ENCODE measurements at places on chromosomes 5 and 9. TPM values are rescaled to one million over a fixed set of nuclear protein-coding genes. Genes with fewer than 3 reads are reported as not detected.

DNA sequence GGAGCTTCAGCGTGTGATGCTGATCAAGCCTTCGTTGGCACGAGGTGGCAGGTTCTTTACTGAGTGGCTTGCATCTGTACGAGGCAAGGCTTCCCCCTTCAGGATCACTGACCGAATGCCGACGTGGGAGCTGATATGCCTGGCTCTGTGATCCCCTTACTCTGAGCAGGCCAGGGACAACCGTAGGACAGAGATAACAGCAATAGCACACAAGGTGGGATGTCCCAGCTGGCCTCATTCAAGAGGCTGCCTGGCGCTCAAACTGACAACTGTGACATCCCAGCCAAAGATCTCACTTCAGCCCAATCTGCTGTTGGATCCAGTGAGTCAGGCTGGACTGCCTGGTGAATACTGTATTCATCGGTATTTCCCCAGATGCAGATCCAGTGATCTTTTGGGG, 199.4 kb upstream of the PANK3 start:
- DNase-seq = no peak

Gene RAPGEF6
- 14.9 TPM for total RNA-seq

Gene FBN2
- total RNA-seq = 105 TPM

DNA sequence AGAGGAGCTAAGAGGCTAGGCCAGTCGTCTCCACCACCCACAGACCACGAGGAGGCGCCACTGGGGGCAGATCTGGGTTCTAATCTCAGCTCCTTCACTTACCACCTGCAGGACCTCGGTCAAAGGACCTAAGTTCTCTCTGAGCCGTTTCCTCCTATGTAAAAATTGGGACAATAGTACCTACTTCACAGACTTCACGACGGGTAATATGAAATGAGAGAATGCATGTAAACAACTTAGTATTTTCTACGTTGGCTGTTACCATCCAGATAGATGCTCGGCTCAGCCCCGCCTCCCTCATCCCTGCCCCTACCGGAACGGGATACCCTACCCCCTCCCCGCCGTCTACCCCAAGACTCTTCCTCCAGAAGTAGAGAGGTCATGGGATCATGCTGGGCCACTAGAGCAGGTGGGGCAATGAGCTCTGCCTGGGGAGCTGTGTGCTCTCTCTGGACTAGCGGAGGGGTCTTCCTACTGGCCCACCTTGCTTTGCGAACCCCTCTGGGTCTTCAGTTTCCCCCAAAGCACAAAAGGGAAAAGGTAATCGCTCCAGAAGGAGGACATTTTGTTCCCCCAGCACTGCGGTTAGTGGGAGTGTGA, 541 bp downstream of the GNPDA1 start:
- DNase-seq = no peak

Gene PDCD1LG2
- total RNA-seq = 8.8 TPM

DNA sequence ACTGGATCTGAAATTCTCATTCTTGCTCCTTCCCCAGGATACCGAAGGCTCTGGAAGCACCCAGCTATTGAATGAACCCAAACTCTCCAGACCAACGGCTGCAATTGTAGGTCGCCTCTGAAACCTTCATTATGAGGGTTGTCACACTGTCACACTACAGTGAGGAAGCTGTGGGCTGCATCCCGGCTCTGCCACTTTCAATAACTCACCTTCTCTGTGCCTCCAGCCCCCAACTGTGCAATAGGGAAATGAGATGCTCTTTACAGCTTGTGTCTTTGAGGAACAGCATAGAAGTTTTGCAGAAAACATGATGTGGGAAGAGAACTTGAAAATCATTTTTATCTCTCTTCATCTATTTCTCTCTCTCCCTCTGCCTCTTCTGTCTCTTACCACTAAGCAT, 69.6 kb upstream of the TGFBR1 start:
- DNase-seq = no peak

Gene SELENOP
- 11.4 TPM for total RNA-seq

- peak; percentile 36 for DNase-seq
Measured at GRCh38 chr9:121073038-121073437, 1.7 kb upstream of the CNTRL start.

Gene PCA3
- not detected for total RNA-seq

Gene ANKRD31
- total RNA-seq = 0.07 TPM

DNA sequence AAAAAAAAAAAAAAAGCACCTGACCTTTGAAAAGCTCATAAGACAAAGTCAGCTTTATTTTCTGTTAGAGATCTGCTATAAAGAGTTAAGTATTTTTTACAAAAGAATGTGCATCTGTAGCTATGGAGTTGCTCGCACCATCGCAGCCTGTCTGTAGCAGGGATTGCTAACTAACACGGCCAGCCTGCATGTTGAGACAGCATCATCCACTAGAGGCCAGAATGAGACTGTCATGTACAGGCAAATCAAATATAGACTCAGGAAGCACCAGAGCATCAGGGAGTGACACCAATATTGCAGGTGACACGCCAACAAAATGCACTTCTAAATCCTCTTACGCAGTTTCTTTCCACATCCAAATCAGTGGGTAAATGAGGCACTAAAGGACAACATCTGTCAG, 136.3 kb upstream of the RASEF start:
- DNase-seq = peak; percentile 27

DNA sequence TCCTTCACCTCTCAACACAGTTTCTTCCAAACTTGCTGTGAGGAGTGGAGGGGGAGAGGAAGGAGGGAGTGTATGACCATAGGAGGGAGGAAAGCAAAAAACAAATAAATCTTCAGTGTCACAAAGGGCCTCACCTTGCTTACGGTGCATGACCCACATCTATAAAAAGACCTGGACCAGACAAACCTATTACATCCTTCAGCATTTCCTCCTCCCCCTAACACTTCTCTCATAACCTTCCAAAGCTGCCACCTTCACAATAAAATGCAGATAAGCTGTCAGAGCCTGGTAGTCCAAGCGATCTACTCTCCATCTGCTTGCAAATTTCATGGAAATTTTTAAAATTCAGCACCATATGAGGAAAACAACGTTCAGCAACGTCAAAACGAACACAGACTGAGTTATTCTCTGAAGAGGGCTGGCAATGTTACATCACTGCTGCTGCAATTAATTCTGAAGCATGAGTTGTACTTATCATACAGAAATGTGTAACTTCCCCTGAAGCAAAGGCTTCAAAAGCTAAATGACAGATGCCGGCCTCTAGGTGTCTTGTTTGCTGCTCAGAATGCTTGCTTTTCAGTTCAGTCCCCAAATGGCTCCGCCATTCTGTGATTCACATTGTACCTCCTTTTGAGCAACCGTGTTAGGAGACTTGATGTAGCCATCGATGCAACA, 62.9 kb downstream of the EFNA5 start:
- DNase-seq = no peak

- peak; percentile 75 for DNase-seq
Measured at GRCh38 chr5:68303038-68303738, 87.6 kb downstream of the PIK3R1 start.

DNA sequence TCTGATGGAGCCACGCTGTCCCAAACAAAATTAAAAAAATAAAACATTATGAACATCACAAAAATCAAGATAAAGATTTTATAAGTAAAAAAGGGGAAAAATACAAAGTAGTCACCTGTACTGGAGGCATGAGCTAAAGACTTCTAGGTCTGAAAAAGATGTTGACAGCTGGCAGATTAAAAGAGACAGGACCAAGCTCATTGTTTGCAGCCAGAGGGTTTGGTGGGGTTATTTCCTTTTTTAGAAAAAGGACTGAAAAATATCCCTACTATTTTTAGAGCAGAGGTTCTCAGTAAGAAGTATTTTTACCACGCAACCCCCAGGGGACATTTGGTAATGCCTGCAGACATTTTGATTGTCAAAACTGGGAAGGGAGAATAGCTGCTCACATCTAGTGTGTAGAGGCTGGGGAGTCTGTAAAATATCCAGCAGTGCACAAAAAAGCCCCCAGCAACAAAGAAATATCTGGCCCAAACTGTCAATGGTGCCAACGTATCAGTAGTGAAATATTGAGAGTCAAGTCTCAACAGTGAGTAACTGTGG, 353.4 kb downstream of the TLE1 start:
- DNase-seq = no peak

Gene RNF183
- not detected for total RNA-seq

Gene PKD2L2
- not detected for total RNA-seq

DNA sequence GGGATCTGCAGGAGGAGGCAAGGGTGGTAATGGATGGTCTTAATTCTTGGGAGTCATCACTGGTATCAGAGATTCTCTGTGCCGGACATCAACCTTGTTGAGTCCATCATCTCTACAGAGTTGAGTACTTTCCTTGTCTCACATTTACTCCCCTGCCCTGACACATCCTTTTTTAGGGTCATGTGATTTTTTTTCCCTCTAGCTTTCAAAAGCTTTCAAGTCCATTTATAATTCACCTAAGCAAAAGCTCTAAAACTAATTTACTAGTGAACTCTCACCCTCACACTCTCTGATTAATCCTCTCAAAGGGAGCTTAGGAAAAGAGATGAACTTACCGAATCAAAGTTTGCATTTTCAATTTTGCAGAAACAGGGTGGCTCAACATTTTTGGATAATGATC, 192.9 kb downstream of the TARS1 start:
- DNase-seq = no peak

- no peak for DNase-seq
Measured at GRCh38 chr9:83477120-83477519, 61.1 kb downstream of the FRMD3 start.

GRCh38 chr5:148314187-148314586, 2.0 kb downstream of the SPINK7 start:
- no peak for DNase-seq

Gene IL4
- not detected for total RNA-seq

DNA sequence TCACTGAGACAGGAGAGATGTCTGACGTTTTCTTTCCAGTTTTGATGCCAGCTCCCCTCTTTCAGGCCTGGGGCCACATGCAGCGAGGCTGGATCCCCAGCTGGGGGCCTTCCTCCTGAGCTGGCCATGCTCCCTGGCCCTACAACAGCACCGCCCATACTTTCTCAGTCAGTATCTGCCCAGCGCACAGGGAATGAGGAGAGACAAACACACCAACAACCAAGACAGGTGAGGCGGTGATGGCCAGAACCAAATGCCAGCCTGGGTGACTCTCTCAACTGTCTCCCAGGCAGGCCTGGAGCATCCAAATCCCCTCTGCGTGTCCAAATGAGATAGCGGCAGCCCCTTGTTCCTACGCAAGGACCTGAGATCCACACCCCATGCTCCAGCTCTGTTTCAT, 109.6 kb downstream of the ROR2 start:
- DNase-seq = no peak

Gene PCDHB13
- total RNA-seq = 3.3 TPM

Gene CCDC192
- not detected for total RNA-seq

DNA sequence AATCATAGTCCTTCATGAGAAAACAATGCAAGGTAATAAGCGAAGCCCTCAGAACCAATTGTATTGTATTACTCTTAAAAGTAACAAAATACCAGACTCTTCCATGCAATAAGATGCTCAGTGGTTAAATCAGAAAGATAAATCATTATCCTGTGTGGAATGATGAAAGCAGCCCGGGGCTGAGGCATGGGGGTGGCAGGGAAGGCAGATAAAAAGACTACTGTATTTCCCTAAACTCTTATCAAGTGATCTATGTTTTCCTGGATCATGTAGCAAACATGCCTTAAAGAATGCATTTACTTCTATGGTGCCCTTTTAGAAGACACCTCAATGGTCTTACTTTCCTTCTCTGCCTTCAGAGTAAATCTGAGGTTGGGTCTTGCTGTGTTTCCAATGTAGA, 105.6 kb upstream of the DAPK1 start:
- no peak for DNase-seq

DNA sequence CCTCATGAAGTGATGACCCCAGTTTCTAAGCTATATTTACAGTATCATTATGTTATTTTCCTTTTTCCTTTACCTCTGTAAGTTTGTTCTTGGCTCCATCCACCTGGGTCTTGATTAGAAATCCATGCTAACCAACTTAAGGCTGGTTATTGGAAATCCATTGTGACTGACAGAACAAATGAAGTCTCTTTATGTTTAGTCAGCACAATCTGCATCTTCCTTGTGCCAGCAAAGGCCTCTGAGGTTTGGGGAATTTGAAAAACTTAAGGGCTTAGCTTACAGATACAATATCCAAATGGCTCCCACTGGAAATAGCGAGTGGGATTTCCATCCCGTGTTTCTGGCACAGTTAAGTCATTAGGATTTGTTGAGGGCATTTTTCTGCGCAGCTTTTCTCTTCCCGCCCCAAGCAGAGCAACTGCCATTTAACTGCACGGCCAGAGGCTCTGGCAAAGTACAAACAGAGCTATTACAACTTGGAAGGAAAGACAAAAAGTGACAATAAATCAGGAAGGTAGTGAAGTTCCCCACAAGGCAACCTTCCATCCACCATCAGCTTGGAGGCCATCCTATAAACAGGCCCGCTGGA, 64.2 kb downstream of the DCP2 start:
- DNase-seq = no peak

Gene FGF10
- not detected for total RNA-seq

GRCh38 chr5:78509884-78510769, 138.4 kb downstream of the LHFPL2 start:
- DNase-seq = no peak

- peak; percentile 99 for DNase-seq
Measured at GRCh38 chr9:115035841-115036612, 81.9 kb downstream of the TNC start.

- no peak for DNase-seq
Measured at GRCh38 chr9:98973576-98973975, 29.9 kb downstream of the COL15A1 start.

Gene OTULINL
- 2.8 TPM for total RNA-seq

Gene POLK
- total RNA-seq = 27.6 TPM

- no peak for DNase-seq
Measured at GRCh38 chr9:104725014-104725413, 22.5 kb upstream of the NIPSNAP3A start.

GRCh38 chr5:102856389-102856777, 101.3 kb downstream of the PAM start:
- DNase-seq = peak; percentile 54

- peak; percentile 25 for DNase-seq
Measured at GRCh38 chr9:129835860-129836223, 584 bp downstream of the USP20 start.

Gene ABO
- not detected for total RNA-seq

DNA sequence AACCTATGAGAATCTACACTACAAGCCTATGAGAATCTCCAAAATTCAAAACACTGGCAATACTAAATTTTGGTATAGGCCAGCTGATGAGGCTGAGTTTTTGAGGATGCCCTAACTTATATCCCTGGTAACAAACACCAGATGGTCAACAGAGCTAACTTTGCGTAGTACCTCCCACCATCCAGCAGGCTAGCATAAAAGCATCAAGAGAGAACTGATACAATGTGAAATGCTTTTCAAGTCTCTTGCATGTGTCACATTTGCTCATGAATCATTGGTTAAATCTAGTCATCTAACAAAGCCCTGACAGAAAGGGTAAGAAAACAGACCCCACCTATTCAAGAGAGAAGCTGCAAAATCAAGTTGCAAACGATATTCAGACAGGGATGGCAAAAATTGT, 1609.7 kb upstream of the CDH9 start:
- DNase-seq = peak; percentile 26

Gene GAPT
- not detected for total RNA-seq

- no peak for DNase-seq
Measured at GRCh38 chr9:134894136-134894860, 13.7 kb downstream of the FCN2 start.
